AG04450 (cell line): ENCODE measurements at places on chromosomes 2 and 18.
A peak's percentile ranks its signal among the peaks of the same experiment; 100 is the strongest.

DNA sequence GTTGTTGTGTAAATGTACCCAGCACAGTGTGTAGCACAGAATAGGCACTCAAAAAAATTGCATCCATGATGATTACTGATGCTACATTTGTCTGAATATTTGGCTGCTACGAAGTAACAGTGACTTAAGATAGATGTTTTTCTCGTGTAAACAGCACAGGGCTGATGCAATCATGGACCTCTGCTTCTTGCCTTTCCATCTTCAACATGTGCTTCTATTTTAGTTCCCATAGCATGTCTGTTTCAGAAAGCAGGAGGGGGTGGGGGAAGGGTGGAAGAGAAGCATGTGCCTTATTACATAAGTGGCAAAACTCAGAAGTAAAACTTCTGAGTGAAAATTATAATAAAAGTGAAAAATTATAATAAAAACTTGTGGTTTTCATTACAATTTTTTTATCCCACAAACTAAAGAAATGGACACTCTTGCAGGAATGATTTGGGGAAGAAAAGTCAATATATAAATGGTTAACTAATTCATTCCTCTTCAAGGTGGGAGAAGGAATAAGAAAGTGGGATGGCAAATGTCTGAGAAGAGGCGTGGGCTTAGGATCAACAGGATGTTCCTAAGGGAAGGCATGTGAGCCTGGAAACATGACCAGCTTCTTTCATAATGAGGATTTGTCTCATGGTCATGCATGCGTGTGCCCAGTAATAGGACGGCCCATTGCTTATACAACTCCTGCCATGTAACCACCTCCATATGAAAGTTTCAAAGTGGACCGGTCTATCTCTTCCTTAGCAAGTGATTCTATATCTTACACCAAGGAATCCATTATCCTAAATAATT, 27.2 kb downstream of the CCBE1 start:
- peak; percentile 37 for DNase-seq

- no peak for DNase-seq
Observed at GRCh38 chr2:174334781-174335251, at the start of gene SP9. Gene SP9 (plus strand): TSS chr2:174334954. CDS start chr2:174335093, 139 bp downstream.

DNA sequence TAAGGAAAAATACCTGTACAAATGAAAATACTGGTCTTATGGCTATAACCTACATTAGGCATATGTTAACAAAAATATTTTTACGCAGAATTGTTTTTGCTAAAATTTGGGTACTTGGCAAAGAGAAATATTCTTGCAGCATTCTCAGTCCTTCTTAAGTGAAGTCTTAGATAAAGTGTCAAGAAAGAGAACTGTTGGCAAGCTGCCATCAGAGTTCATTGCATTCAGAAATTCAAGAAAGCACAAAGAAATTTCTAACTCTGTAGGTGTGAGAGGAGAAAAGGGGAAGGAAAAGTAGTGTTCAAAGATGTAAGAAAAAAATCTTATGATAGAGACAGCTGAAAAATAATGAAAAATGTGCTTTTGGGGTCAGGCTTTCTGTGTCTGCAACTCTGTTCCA, 86.7 kb downstream of the IRS1 start:
- no peak for DNase-seq

DNA sequence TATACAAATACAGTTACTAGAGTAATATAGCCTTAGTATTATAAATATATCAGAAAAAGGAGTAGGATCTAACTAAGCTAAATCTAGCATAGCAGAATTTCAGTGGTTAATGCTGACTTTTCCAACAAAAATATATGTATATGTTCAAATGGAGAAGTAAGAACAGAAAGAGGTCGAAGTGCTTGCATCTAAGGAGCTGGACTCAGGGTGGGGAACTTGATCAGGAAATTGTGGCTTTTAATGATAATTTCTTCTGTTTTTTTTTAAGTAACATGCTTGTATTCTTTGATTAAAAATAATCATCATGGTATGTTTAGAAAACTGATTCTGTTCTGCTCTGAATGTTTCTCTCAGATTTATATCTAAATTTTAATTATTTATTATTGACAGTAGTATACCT, 327.1 kb downstream of the GALNT13 start:
- no peak for DNase-seq

- no peak for DNase-seq
Observed at GRCh38 chr2:47504174-47504810, 101.3 kb downstream of the MSH2 start.

DNA sequence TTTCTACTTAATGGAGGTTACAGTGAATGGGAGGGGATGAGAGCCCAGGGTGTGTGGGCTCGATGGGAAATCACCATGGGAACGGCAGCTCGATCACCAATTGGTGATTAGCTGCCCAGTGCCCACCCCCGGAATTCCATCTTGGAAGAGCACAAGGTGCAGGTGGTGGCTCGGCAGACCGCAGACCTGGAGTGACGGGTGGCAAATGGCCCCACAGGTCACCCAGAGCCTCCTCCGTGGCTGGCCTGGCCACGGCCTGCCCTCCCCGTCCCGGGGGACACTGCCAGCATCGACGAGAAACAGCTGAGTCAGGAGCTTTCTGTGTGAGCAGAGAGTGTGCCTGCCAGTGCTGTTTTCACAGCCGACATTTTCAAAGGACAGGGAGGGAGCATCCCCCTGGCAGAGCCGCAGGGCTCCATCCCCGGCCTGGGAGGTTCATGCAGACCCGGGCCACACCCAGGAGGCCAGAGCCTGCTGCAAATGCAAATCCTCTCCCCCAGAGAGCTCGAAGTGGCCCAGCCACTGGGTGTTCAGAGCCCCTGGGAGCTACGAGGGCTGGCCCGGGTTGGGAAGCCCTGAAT, 176.4 kb upstream of the MYT1L start:
- no peak for DNase-seq

- DNase-seq = no peak
Observed at GRCh38 chr2:121502246-121502645, 28.4 kb upstream of the RNU4ATAC start.

DNA sequence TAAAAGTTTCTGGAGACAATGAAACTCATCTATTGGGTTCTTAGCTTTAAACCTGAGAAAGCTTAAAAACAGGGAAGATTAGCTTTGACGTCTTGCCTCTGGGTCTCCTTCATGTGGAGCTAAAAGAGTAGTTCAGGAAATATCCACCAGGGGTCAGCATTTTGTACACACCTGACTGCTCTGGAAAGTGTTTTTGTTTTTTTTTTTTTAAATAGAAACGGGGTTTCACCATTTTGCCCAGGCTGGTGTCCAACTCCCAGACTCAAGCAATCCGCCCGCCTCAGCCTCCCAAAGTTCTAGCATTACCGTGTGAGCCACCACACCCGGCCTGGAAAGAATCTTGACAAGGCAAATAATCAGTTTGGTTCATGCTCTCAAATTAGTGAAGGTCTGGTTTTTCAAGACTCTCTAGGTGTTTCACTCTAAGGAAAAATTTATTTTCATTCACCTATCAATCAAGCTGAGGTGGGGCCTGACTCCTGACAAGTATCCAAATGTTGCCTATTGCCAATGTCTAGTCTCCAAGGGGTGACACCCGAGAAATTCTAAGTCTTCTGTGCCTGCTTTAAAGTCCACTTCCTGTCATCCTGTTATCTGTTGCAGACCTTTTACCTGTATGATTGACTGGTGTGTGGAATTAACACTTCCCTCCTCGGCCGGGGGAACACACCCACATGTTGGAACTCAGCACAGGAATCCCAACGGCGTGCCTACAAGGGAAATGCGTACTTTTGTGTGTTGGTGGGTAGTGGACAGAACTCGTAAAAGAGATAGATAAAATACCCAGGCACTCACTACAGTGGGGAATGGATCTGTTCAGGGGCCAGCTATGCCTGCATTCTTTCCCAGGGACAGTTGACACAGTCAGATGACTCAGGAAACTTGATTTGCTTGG, 11.3 kb downstream of the IL1RN start:
- DNase-seq = peak; percentile 32

- peak; percentile 71 for DNase-seq
Observed at GRCh38 chr2:60550178-60550983, 3.1 kb downstream of the BCL11A start.

DNA sequence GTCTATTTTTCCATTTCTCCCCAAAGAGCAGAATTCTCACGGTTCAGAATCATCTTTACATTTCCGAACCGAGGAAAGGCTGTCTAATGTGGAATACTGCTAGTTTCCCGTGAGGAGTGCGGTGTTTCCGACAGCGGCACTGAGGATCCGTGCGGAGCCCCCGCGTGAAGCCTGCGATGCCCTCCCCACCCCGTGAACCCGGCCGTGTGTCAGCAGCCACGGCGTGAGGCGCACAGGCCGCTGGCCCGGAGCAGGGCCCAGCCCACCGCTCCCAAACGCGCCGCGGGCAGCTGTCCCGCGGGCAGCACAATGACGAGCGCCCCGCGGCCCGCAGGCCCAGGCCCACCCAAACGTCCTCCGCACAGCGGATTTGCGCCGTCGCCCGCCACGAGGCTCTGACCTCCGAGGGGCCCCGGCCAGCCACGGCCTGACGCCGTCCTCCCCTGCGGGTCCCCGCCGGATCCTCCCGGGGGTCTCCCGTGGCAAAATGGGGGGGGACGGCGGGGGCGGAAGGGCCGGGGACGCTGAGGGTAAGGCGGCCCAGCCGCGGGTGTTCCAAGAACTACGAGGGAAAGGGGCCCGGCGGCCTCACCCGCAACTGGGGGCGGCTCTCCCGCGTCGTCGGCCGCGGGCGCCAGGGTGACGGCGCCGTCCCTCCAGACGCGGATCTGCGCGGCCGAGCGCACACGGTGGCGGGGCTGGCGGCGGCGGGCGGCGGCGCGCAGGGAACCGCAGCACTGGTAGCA, 796 bp downstream of the SPIRE1 start:
- DNase-seq = no peak

DNA sequence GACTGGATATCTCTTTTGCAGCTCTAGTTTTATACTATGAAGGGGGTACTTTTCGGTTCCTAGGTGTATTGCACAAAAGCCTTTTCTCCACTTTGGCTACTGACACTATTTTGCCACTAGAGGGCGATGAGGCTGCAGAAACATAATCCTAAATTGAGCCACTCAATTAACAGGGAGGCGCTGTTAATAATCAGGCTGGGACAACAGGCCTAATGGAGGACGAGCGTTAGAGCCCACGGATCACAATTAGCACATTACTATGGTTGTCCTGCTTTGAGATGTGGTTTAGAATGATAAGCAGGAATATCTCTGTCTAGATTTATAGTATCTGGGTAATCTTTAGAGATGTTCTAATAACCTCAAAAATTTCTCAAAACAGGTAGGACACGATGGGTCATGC, 62.2 kb upstream of the PMAIP1 start:
- DNase-seq = no peak

GRCh38 chr2:124286089-124286783, 261.1 kb downstream of the CNTNAP5 start:
- DNase-seq = no peak

GRCh38 chr2:42116195-42117181, 52.7 kb upstream of the EML4 start:
- DNase-seq = no peak

DNA sequence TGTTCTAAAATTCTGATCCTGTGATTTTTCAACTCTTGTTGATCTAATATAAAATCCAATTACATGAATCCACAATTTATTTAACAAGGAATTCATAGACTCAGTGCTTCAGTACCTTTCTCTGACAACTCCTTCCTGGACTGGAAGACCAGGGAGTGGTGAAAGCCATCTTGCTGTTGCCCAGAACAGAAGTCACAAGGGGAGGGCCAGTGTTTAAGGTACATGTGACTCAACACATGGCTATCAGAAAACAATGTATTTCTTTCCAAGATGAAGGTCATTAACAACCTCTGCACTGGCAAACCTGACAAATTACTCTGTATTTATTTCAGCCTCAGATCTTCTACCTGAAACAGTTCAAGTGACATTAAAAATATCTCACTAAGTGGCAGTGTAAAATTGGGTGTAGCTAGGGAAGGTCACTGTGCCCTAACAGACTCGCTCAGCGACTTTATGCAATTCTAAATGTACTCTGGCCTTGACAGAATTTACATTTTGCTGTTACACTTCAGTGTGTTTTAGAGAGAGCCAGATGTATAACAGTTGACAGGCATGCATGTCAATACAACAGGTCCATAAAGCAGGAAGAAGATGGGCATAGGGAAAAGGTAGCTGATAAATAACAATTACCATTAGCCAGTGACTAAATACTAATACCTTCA, 75.4 kb downstream of the NCKAP5 start:
- no peak for DNase-seq
